Suprapubic skin (tissue), 4 donors: ENCODE measurements at places on chromosomes 12 and 14. TPM values are rescaled to one million over a fixed set of nuclear protein-coding genes. Genes with fewer than 3 reads are reported as not detected.

RNU7-1 gene
- total RNA-seq, result not detected

RTL1 gene
- not detected for total RNA-seq

NAV3 gene
- 18.5 TPM for total RNA-seq

CSRP2 gene
- 24.4 TPM for total RNA-seq

INHBC gene
- total RNA-seq, result not detected

PTGER2 gene
- total RNA-seq, result 1.0 TPM

KIF5A gene
- 0.08 TPM for total RNA-seq

NTS gene
- not detected for total RNA-seq

TBX3 gene
- total RNA-seq, result 31.5 TPM

KLRC3 gene
- total RNA-seq, result not detected

SYCP3 gene
- 0.24 TPM for total RNA-seq

KCNH3 gene
- 0.15 TPM for total RNA-seq

RNASE3 gene
- total RNA-seq, result not detected

PRKCH gene
- total RNA-seq, result 49.5 TPM

WIF1 gene
- total RNA-seq, result 3.0 TPM

CHGA gene
- total RNA-seq, result not detected

OR11H7 gene
- not detected for total RNA-seq

SOAT2 gene
- not detected for total RNA-seq

RFX4 gene
- not detected for total RNA-seq

CNPY2 gene
- total RNA-seq, result 36.4 TPM

EFS gene
- total RNA-seq, result 74.0 TPM

GARIN6 gene
- not detected for total RNA-seq
